ENCODE measurements at places on chromosomes 6 and 20.

GRCh38 chr20:50015993-50016770 is 33.4 kb downstream of the SNAI1 start:
- no peak for DNase-seq

DNA sequence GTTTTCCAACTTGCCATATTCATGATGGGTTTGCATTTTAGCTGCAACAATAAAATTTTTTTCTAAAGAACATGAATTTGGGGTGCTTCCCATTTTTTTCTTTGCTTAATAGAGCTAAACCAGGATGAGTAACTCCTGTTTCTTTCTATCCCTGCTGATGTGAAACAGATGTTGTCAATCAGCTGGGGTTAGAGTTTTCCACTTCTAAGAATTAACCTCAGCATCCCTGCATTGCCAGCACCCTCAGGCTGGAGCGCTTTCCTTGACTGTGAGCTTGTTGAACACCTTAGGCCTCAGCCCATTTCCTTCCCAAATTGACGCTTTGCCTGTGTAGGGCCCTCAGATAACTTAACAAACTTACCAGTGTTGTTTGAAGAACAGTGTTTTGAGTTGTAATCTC is 74.5 kb downstream of the PTPN1 start:
- no peak for DNase-seq

DNA sequence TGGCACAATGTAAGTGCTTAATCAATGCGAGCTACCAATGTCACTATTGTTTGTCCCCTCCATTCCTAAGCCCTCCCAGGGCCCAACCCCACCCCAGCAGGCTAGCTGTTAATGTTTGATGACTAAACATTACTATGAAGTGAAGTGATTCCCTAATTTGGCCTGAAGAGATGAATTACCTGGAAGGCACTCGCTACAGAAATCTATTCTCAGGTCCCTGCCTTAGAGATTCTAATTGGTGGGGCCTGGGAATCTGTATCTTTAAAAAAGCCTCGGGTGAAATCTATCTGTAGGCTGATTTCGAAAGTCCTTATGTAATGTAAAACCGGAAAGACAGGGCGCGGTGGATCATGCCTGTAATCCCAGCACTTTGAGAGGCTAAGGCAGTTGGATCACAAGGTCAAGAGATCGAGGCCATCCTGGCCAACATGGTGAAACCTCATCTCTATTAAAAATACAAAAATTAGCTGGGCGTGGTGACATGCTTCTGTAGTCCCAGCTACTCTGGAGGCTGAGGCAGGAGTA is 16.9 kb upstream of the SNAI1 start:
- DNase-seq = no peak

DNA sequence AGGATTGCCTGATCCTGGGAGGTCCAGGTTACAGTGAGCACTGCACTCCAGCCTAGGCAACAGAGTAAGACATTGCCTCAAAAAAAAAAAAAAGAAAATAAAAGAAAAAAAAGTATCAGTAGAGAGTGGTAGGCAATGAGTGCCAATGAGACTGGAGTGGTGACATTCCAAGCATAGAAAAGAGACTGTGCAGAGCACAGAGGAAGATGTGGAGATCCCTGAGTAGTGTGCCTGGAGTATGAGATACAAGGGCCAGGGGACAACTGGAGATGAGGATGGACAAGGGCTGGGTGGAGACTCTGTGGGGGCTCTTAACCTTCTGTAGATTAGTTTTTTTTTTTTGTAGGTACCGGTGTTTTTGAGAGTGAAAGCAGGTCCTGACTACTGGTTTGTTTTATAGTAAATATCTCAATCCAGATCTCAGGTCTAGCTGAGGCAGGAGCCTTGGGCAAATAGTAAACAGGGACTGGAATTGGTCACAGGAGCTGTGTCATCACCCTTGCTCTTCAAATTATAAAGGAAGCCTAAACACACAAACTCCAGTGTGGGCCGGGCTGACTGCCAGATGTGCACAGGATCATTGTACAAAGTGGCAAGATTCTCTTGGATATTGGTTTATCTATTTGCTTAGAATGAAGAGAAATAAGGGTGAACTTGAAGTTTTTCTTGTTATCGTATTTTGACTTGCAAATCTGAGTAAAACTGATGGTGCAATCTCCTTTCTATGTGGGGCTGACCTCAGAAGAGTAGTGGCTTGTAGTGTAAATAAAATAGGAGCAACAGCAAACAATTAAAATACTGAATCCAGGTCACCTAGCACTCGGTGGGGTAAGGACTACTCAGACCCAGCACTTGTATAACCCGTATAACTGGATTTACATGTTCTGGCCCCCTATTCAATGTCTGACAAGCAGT is 144.9 kb downstream of the SOX4 start:
- DNase-seq = no peak

- DNase-seq = no peak
Measured at GRCh38 chr6:118660218-118660569, 8.8 kb upstream of the CEP85L start.

GRCh38 chr6:129621252-129621651 is 88.7 kb downstream of the ARHGAP18 start:
- DNase-seq = no peak

DNA sequence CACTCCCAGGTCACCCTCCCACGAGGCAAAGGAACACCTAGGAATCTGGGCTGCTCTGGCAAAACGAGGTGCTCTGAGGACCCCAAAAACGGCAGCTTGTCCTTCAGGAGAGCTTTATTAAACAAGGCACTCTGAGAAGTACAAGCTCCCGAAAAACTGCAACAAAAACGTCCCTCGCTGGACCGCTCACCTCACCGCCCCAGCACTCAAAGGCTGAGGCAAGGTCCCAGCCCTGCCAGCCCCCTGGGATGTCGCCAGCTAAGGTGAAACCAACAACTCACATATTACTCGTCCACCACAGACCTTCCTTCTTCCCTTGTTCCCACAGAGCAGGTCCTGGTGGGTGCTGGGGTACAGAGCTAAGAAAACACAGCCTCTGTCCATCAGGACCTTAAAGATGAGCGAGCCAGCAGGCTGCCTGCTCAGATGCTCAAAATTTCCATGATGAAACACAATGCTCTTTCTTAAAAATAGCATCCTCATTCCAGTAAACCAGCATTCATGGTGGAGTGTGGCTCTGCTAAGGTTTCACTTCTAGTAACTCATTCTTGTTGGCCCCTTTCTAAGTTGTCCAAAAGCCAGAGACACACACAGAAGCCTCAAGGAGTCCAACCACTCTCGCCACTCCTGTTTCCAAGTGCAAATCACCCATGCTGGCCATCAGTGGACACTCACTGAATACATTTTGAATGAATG is 35.9 kb downstream of the ATP9A start:
- no peak for DNase-seq

DNA sequence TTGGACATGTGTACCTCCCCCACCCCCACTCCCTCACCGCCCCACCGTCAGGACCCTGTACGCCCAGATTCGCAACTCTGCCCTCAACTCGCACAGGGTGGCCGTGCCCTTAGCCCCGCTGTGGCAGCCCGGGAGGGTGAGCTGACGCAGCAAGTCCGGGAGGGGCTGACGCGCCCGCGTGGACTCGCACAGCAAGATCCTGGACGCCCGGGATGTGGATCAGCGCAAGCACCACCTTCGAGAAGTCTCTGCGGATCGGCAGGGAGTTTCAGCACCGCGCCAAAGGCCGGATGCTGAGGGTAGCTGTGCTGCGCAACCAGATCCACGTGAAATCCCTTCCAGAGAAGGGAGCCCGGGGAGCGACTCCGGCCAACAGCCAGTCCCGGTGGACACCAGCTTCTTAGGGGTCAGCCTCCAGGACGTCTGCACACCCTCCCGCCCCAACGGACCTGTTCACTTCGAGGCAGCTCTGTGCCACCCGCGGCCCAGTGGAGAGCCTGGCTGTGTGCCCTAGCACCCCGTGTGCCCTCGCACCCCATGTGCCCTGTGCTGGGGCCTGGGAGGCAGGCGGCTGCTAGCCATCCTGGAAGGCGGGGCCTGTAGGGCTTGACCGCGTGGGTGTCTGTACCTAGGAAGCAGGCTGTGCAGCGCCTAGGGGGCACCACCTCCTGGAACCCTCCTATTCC is 6.7 kb upstream of the GJA10 start:
- no peak for DNase-seq

All from GM04503 (cell line).